ENCODE measurements at places on chromosomes 13 and 19. TPM values are rescaled to one million over a fixed set of nuclear protein-coding genes. Genes with fewer than 3 reads are reported as not detected.

DNA sequence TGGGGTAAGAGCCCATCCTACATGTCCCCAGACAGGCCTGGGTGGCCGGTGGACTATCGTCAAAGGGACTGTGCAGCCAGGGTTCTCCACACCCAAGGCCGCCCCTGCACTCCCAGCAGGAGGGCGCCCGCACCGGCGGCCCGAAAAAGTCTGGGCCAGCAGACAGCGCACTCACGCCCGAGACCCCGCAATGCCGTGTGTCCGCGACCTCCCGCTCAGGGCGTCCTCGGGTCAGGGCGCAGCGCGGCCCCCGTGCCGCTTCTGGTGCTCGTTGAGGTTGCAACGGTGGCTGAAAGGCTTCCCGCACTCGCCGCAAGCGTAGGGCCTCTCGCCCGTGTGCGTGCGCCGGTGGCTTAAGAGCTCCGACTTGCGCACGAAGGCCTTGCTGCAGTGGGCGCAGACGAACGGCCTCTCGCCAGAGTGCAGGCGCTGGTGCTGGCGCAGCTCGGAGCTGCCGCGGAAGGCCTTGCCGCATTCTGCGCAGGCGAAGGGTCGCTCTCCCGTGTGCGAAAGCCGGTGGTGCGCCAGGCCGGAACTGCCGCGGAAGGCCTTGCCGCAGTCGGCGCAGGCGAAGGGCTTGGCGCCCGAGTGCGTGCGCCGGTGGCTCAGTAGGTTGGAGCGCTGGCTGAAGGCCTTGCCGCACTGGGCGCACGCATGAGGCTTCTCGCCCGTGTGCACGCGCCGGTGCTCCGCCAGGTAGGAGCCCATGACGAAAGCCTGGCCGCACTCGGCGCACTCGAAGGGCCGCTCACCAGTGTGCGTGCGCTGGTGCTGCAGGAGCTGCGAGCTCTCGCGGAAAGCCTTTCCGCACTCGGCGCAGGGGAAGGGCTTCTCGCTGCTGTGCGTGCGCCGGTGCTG is 2.8 kb upstream of the A1BG start:
- DNase-seq, result no peak

The ERICH4 gene
- total RNA-seq, result not detected

- no peak for DNase-seq
These were observed 268.7 kb downstream of the DCT start for GRCh38 chr13:94210816-94211215.

The GPR4 gene
- total RNA-seq, result 29.7 TPM

- no peak for DNase-seq
These were observed 563.5 kb upstream of the SPRY2 start for GRCh38 chr13:80904386-80904785.

The ACP5 gene
- total RNA-seq, result 19.7 TPM

The TBC1D17 gene
- total RNA-seq, result 64.8 TPM

DNA sequence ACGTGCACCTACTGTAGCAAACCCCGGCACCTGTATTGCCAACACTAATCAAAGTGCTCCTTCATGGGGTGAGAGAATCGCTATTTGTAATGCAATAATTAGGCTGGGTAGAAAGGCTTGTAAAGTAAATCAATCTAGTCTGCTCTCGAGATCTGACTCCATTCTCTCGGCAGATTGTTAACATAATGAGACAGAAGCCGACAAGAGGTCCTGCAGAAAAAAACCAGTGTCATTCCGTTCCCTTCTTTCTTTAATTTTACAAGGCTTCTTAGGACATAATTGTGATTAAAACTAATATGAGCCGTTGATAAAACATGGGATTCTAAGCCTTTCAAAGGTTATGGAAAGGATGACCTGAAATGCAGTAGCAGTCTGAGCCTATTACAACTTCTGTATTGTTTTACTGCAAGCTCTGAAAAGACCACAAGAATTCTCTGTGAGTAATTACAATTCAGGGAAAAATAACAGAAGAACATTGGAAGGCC is 530.0 kb downstream of the PCDH9 start:
- no peak for DNase-seq

DNA sequence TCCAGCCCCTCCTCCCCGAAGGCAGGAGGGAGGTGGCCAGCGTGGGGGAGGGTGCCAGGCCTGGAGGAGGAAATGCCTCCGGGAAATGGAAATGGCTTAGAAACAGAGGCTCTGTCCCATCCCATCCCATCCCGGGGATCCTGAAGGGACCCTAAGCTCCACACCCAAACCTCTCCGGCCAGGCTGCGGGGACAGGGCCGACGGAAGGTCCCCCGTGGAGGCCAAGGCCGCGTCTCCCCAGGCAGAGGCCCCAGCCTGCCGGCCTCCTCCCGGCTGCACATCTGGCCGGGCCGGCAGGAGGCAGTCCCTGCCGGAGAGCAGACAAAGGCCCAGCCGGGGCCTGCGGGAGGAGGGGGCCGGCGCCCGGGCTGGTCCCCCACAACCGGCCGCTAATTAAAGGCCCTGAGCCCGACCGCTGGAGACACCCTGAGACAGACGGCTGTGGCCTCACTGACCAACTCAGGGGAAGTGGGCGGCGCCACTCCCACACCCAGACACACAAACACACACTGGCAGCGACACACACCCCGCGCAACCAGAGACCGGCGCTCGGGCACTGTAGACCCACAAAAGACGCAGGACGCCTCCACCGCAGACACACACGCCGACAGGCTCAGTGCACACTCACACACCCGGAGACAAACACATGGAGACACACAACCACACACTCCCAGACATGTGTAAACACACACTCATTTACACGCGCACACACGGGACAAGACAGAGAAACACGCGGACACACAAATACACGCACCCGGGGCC is 1.1 kb downstream of the ADAMTS10 start:
- DNase-seq, result no peak

GRCh38 chr19:5572556-5573286 is 5.0 kb upstream of the TINCR start:
- DNase-seq, result no peak

- no peak for DNase-seq
These were observed 7.8 kb downstream of the DOT1L start for GRCh38 chr19:2171349-2172145.

- no peak for DNase-seq
These were observed 1362.0 kb downstream of the PCDH9 start for GRCh38 chr13:65868099-65868498.

- DNase-seq, result peak; percentile 85
These were observed 3.9 kb downstream of the PIH1D1 start for GRCh38 chr19:49447485-49448431.

The HCN2 gene
- total RNA-seq, result 0.27 TPM

DNA sequence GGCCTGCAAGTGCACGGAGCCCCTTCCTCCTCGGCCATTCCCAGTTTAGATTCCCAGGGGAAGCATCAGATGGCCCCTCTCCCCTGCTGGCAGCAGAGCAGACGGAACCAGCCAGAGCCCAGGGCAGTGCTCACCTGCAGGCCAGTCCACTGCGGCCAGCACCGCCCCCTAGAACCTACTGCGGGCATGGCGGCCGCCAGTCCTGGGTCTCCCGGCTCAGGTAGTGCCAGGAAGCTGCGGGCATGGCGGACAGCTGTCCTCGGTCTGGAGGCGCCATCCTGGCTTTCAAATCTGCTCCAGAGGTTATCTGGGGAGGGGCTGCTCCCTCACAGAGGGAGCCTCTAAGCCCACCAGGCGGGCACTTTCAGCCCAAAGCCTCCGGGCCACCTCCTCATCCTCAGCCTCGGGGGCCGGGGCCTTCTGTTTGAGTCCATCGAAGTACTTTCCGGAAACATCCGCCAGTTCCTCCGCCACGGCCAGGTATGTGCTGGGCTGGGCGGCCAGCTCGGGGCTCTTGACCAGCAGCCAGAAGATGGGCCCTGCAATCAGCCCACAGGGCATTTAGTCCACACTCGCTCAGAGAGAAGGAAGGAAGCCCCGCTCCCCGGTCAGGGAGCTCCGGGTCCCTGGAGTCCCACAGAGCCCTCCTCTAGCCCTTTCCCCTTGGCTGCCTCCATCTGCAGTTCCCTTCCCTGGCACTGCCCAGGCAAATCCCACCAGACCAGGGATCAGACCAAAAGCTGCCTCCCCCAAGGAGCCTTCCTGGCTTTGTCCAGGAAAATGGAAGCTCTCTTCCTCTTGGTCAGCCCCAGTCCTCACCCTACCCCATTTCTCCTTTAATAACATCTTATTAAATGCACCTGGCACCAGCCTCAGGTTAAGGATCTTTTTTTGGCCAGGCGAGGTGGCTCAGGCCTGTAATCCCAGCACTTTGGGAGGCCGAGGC is 7.0 kb upstream of the GP6 start:
- no peak for DNase-seq

GRCh38 chr19:2494084-2494446 is 18.1 kb downstream of the GADD45B start:
- DNase-seq, result no peak

- no peak for DNase-seq
These were observed 90.8 kb downstream of the TSHZ3 start for GRCh38 chr19:31258211-31259052.

- DNase-seq, result no peak
These were observed 22.9 kb downstream of the FBN3 start for GRCh38 chr19:8126511-8126910.

The GPC6 gene
- 37.8 TPM for total RNA-seq

DNA sequence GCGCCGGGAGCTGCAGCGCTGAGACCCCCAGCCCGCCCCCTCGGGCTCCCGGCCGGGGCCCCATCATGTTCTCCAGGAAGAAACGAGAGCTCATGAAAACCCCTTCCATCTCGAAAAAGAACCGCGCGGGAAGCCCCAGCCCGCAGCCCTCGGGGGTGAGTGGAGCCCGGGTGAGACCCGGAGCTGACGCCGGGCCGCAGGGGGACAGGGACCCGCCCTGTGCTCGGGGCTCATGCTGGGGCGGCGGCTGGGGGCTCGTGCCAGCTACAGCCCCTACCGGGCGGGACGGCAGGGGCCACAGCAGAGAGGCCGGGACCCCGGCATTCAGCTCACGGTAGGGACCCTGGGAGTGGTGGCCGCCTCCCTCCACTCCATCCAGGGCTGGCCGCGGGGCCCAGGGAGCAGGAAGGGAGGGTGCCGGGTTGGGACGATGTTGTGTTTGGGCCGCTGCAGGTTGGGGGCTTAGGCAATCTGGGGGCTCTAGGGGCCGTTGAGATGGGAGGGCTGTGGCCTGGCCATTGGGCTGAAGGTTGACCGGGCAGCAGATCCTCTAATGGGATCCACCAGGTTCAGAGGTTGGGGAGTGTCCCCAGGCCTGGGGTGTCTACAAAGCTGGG is 482 bp downstream of the ARHGAP45 start:
- DNase-seq, result peak; percentile 53

- no peak for DNase-seq
These were observed 903.1 kb downstream of the SLITRK6 start for GRCh38 chr13:84896128-84896527.

DNA sequence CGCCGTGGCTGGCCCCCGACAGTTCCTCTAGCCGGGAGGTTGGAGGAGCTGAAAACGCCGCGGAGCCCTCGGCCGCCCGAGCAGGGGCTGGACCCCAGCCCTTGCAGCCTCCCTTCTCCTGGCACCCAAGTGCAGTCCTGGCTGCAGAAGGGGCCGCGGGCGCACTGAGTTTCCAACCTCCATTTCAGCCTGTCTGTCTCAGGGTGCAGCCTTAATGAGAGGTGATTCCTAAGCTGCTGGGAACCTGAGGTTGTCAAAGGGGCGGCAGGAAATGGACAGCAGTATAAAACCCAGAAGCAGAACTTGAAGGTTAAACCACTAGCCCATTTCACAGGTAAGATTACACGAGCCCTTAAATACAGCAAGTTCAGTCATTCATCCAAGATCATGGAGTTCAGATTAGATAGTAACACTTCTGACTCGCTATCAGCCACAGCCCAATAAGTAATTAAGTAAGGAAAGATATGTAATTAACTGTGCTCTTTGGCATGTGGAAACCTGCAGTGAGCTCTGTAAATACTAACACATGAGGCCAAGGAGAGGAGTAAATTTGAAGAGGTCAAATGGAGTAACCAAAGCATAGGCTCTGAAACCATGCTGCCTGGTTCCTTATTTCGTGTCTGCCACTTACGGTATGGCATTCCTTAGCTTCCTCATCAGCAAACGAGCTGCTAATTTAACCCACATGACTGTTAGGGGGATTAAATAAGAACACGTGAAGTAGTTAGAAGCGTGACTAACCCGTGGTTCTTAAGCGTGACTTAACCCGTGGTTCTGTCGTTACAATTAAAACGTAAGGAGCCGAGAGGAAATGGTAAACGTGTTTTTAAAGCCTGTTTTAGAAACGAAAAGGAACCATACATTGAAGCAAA is 686 bp downstream of the SETDB2 start:
- no peak for DNase-seq

The CLDND2 gene
- total RNA-seq, result 2.4 TPM

- DNase-seq, result no peak
These were observed 8.1 kb downstream of the CAPS start for GRCh38 chr19:5922161-5922545.

DNA sequence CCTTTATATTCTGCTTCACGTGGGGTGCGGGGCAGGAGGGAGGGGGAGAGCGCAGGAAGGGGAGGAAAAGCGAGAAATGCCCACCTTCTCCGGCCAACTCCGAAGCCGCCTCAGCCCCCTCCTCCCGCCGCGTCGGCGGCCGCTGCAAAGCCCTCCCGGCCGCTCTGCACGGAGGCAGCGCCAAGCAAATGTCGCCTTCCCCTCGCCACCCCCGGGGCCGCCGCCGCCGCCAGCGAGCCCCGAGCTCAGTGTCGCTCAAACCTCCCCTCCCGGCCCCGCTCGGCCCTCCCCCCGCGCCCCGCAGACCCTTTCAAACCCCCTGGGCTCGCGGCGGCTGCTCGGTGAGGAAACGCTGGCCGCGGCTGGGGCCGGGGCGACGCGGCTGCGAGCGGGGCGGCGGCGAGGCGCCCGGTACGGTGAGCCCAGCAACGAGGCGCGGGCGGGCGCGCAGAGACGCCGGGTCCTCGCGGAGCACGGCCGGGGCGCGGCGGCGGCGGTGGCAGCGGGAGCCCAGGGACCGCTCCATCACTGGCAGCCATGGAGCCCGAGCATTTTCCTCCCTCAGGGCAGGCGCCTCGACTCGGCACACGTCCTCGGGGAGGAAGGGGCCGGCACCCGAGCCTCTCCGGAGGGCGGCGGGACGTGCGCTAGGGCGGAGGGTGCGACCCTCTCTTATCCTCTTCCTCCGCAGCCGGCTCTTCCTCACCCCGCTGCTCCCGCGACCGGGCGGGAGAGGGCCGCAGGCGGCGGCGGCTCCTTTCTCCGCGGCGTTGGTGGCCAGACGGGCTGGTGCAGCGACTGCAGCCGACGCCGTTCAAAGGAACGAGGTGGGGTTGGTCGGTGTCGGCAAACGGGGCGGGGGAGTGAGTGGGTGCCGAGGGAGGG is 463 bp upstream of the TSC22D1 start:
- peak; percentile 66 for DNase-seq

DNA sequence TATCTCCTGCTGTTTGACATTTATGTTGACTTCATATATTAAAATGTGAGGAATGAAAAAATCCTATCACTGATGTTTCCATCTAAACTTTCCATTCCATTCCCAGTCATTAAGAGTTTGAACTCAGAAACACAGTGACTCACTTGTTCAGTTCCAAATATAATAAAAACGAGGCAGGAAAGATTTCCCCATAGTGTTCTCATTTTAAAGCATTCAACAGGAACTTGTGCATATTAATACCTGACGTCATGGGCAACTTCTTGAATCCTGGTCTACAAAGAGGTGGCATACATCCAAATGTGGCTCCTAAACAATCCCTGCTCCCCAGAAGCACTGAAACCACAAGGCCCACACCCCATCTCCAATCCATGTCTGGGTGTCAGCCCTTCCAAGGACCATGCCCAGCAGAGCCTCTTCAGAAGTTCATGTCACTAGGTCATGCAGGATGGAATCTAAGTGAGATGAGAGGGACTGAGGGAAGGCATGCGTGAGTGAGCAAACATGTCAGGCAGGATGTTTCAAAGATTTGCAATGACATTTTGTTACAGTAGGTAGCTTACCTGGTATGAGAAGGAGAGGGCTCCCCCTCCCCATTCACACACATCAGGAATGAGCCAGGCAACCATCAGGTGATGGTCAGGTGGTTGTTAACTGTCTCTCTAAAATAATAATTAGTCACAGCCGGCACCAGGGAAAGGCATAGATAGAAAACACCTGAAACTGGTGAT is 9.4 kb upstream of the ERVV-2 start:
- peak; percentile 18 for DNase-seq
